ENCODE measurements at places on chromosomes 3 and 15. TPM values are rescaled to one million over a fixed set of nuclear protein-coding genes. Genes with fewer than 3 reads are reported as not detected.

CYP8B1 gene
- not detected for total RNA-seq

RPS27L gene
- total RNA-seq, result 159 TPM

ERICH6 gene
- not detected for total RNA-seq

TMEM158 gene
- 1.6 TPM for total RNA-seq

THRB gene
- total RNA-seq, result 38.6 TPM

RPL39L gene
- total RNA-seq, result not detected

FMN1 gene
- 10.2 TPM for total RNA-seq

ZNF662 gene
- 1.4 TPM for total RNA-seq

ACKR2 gene
- 1.2 TPM for total RNA-seq

ADGRG7 gene
- not detected for total RNA-seq

SLC28A1 gene
- 0.23 TPM for total RNA-seq

KNSTRN gene
- total RNA-seq, result 7.7 TPM

SERPINI1 gene
- 1.9 TPM for total RNA-seq

TF gene
- 1.2 TPM for total RNA-seq

GATA2 gene
- total RNA-seq, result 8.8 TPM

HYAL1 gene
- 16.7 TPM for total RNA-seq

SKOR1 gene
- 0.48 TPM for total RNA-seq

GOLGA6B gene
- not detected for total RNA-seq

ANKRD63 gene
- not detected for total RNA-seq

LSM3 gene
- total RNA-seq, result 14.1 TPM

HCLS1 gene
- total RNA-seq, result 7.4 TPM
